ENCODE measurements at places on chromosomes 12 and 14. TPM values are rescaled to one million over a fixed set of nuclear protein-coding genes. Genes with fewer than 3 reads are reported as not detected.

GRCh38 chr12:7645395-7646177, 20.1 kb downstream of the APOBEC1 start:
- DNase-seq = no peak
- H3K27ac ChIP-seq = no peak overlapping the region
- H3K4me3 ChIP-seq = no peak overlapping the region
- H3K36me3 ChIP-seq = no peaks in the 10 kb centered on the region
- H3K4me1 ChIP-seq = peaks cover 10% of the 10 kb centered on the region

- no peaks in the 10 kb centered on the region for H3K36me3 ChIP-seq
- no peak for DNase-seq
- peaks cover 7% of the 10 kb centered on the region for H3K4me1 ChIP-seq
- no peak overlapping the region for H3K27ac ChIP-seq
- no peak overlapping the region for H3K4me3 ChIP-seq
- no peaks in the 10 kb centered on the region for H3K27me3 ChIP-seq
Observed at GRCh38 chr14:94598506-94598815, 13.7 kb upstream of the SERPINA3 start.

The TMEM30B gene
- 11.0 TPM for total RNA-seq

- no peaks in the 10 kb centered on the region for H3K27me3 ChIP-seq
- H3K27ac ChIP-seq = no peak overlapping the region
- H3K4me1 ChIP-seq = no peaks in the 10 kb centered on the region
- no peaks in the 10 kb centered on the region for H3K36me3 ChIP-seq
Observed at GRCh38 chr14:38958589-38958988, 144.4 kb downstream of the SEC23A start.

The SLCO1B1 gene
- not detected for total RNA-seq
